ENCODE measurements at places on chromosomes 12 and 14. TPM values are rescaled to one million over a fixed set of nuclear protein-coding genes. Genes with fewer than 3 reads are reported as not detected.

DNA sequence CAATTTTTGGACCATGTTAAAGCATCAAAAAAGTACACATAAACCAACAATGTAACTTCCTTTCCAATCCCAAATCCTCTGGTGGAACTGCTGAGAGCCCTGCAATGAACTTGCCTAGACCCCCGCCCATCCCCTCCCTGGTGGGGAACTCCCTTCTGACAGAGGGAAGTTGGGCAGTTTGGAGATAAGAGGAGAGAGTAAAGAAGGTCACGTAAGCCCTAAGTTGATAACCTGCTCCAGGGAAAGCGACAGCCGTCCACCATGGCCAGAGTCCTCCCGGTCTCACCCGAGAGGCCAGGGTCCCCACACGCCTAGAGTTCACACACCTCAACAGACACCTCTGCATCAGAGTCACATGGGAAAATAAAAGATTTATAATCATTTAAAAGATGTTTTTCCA is 138.7 kb downstream of the EGLN3 start:
- H3K4me3 ChIP-seq: no peak overlapping the region
- H3K36me3 ChIP-seq: no peaks in the 10 kb centered on the region

TNS2 gene
- total RNA-seq: 0.24 TPM

GRCh38 chr14:39991041-39991440 is 558.8 kb upstream of the FBXO33 start:
- no peak overlapping the region for H3K4me3 ChIP-seq
- no peaks in the 10 kb centered on the region for H3K36me3 ChIP-seq
- H3K27me3 ChIP-seq: no peaks in the 10 kb centered on the region
- no peak for DNase-seq

DNA sequence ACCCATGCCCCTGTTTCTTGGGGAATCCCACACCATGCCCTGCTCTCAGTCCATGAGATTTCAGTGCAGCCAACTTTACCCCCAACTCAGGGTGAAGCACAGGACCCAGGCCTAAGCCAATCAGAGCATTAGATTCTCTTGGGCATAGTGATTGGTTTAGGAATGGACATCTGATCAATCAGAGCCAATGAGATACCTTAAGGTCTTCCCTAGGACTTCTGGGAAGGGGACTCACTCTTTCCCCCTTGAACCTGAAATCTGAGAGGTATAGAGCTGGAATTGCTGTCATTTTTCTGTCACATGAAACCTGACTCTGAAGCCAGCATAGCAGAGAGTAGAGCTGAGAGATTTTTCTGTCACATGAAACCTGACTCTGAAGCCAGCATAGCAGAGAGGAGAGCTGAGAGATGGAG is 127.1 kb downstream of the ZFP36L1 start:
- no peak for DNase-seq
- no peak overlapping the region for H3K4me3 ChIP-seq

- H3K36me3 ChIP-seq: no peaks in the 10 kb centered on the region
- H3K4me3 ChIP-seq: no peak overlapping the region
- no peak overlapping the region for H3K27ac ChIP-seq
- no peaks in the 10 kb centered on the region for H3K4me1 ChIP-seq
- H3K27me3 ChIP-seq: no peaks in the 10 kb centered on the region
Observed at GRCh38 chr12:101863981-101864380, 13.4 kb upstream of the DRAM1 start.

All from B cell (primary cell).